ENCODE measurements at places on chromosomes 11 and 22.

GRCh38 chr11:119081682-119082260 is 2.9 kb upstream of the HMBS start:
- DNase-seq = no peak

GRCh38 chr11:107276077-107276476 is 181.5 kb downstream of the CWF19L2 start:
- DNase-seq = no peak

DNA sequence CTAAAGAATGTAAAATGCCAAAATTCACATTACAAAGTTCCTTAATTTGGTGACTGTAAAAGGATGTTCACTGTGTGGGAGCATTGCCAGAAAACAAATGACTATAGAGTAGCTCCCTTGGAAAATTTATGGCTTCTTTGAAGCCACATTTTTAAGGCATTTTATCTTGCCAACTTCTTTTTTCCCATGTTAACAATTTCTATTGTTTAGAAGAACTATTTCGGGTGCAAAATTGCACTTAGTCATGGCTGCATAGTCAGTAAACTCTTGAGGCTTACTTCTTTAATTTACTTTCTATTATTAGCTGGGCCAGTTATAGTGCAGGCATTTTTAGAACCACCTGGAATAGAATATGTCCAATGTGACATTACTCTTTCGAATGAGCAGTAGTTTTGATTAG is 515.3 kb downstream of the JRKL start:
- no peak for DNase-seq

- no peak for DNase-seq
These were observed 5.7 kb downstream of the TAF1D start for GRCh38 chr11:93735627-93736026.

GRCh38 chr11:73506038-73506437 is 91.9 kb downstream of the FAM168A start:
- no peak for DNase-seq

- DNase-seq = no peak
These were observed 13.5 kb downstream of the SOX10 start for GRCh38 chr22:37970864-37971263.

- no peak for DNase-seq
These were observed 28.2 kb downstream of the MS4A10 start for GRCh38 chr11:60813324-60813723.

GRCh38 chr11:95680169-95680929 is 109.2 kb downstream of the FAM76B start:
- DNase-seq = no peak

- no peak for DNase-seq
These were observed 400.3 kb downstream of the AASDHPPT start for GRCh38 chr11:106477776-106478175.

GRCh38 chr11:58659910-58660570 is 37.6 kb downstream of the CNTF start:
- no peak for DNase-seq

DNA sequence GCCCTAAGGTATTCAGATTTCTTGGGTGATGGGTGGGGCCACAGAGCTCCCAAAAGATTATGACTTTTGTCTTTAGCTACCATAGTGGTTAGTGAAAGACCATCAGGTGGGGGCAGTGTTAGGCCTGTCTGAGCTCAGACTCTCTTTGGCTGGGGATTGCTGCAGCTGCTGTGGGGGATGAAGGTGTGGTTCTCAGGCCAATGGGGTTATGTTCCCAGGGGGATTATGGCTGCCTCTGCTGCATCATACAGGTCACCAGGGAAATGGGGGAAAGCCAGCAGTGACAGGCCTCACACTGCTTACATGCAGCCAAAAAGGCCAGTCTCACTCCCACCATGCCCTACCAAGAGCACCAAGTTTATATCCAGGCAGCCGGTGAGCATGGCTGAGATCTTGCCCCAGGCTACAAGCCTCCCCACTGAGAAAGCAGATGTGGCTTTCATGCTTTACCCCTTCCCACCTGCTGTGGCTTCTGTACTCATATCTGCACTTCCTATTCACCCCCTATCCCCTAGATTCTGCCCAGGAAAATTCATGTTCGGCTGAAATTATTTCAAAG is 24.8 kb downstream of the CNTF start:
- DNase-seq = no peak

GRCh38 chr22:30806391-30806861 is 111.8 kb downstream of the OSBP2 start:
- no peak for DNase-seq

DNA sequence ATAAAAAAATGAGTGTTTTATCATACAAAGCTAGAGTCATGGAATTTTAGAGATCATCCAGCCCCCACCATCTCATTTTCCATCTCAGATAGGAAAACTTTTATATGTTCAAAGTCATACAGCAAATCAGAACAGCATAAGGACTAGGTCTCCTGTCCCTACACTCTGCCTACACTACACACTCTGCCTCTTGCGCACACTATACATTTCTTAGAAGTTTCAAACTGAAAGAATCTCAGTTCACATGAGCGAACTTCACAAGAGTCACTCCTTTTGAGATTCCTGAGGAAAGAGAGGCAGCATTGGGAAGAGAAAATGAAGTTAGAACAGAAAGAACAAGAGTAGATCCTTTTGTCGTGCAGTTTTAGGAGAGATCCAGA is 36.5 kb downstream of the ART5 start:
- DNase-seq = no peak

- no peak for DNase-seq
These were observed 9.9 kb downstream of the SUN2 start for GRCh38 chr22:38745676-38746460.

Measured in stimulated activated CD8-positive, alpha-beta memory T cell treated with anti-CD3 and anti-CD28 coated beads, Interleukin-12 subunit alpha, Interleukin-12 subunit beta, amount 100 ng/mL, for 4 hours (primary cell).